Stimulated activated CD8-positive, alpha-beta memory T cell treated with anti-CD3 and anti-CD28 coated beads, Interleukin-7, amount 100 ng/mL, for 1 hour (primary cell): ENCODE measurements at places on chromosomes 3 and 15.

- no peak for DNase-seq
These were observed 333.0 kb upstream of the SEMA6D start for GRCh38 chr15:47384341-47384740.

DNA sequence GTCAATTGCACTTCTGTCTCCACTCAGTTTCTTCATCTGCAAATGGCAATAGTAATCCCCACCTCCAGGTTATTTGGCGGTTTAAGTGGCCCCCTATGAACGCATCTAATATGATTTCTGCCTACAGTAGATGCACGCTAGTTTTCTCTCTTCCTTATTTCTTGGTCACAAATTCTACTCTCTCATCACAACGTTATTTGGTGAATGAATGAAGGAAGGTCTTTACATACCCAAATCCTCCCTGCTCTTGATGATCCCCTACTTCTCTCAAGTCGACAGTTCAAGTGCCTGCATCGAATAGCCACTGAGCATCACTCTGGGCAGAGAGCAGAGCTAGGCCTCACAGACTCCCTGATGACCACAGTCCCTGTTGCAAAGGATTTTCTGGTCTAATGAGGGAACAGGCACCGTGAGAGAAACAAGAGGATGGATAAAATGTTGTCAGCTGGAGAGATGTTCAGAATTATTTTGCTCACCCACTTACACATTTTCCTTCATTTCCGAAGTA, 181.2 kb upstream of the SMAD3 start:
- DNase-seq, result no peak

DNA sequence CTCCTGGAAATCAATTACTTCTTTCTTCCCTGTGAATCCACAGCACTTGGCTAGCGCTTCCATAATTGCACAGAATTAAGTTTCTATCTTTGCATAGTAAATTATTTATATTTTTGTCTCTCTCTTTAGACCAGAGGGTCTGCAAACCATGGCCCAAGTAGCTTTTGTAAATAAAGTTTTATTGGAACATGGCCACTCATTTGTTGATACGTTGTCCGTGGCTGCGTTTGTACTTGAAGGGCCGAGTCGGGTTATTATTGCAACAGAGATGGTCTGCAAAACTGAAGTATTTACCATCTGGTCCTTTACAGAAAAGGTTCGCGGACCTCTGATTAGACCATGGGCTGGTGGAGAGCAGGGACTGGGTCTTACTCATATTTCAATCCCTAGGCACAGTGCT, 102.5 kb downstream of the RPLP1 start:
- no peak for DNase-seq

- no peak for DNase-seq
These were observed 72.1 kb downstream of the FOXP1 start for GRCh38 chr3:71511446-71511845.

- DNase-seq, result no peak
These were observed 1.5 kb upstream of the FBXO22 start for GRCh38 chr15:75902129-75902557.

DNA sequence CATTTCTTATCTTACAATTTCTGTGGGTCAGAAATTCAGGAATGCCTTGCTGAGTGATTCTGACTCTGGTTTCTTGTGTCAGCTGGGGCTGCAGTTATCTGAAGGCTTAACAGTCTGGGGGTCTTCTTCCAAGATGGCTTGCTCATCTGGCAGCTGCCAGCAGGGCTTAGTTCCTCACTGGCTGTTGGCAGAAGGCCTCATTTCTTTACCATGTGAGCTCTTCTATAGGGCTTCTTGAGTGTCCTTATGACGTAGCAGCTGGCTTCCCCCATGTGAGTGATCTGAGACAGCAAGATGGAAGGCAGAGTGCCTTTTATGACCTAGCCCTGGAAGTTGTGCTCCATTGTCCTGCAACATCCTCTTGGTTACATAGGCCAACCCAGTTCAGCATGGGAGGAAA, 82.0 kb upstream of the PDZRN3 start:
- DNase-seq, result no peak

- DNase-seq, result no peak
These were observed 936 bp downstream of the KIF7 start for GRCh38 chr15:89654301-89654761.

DNA sequence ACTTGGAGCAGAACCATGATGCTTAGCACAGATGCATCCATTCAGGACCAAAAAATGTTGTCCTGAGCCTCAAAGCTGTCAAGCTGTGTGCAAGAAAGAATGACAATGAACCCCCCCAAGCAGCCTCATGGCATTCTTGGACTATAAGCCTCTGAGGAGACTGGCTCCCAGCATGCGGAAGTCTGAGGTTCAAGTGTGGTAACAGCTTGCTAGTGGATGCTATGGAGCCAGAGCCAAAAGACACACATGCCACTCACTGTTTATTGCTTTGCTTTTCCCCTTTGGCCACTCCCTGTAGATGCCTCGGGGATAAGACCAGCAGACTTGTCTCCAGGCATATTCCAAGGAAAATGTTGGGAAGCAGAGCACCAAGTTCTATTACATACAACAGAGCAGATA, 38.2 kb upstream of the SNRK start:
- no peak for DNase-seq

DNA sequence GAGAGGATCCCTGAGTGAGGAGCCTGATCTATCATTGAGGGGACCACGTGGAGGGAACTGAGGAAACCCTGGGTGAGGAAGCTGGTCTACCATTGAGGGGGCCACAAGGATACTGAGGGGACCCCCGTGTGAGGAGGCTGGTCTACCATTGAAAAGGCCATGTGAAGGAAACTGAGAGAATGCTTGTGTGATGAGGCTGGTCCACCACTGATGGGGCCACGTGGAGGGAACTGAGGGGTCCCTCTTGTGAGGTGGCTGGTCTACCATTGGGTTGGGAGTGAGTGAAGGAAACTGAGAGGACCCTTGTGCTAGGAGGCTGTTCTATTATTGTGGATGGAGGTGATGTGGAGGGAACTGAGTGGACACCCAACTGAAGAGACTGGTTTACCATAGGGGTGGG, 161.3 kb downstream of the FBLN2 start:
- no peak for DNase-seq

DNA sequence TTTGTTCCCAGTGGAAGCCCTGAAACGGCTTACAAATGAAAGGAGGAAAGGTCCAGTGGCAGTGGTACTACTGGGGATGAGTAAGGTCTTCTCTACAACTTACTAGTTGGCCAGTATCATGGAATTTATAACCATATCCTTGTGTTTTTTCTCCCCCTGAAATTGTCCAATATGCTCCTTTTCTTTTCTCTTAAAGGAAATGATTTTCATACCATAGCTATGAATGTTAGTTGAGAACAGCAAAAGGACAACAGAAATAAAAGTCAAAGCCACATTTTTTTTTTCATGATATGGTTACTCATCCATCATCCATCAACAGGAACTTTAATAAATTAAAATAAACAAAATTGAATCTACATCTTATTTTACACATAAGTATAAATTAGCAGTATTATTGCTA, 450.4 kb downstream of the MFSD1 start:
- DNase-seq, result no peak

- no peak for DNase-seq
These were observed 18.4 kb downstream of the SRGAP3 start for GRCh38 chr3:9231006-9231405.

DNA sequence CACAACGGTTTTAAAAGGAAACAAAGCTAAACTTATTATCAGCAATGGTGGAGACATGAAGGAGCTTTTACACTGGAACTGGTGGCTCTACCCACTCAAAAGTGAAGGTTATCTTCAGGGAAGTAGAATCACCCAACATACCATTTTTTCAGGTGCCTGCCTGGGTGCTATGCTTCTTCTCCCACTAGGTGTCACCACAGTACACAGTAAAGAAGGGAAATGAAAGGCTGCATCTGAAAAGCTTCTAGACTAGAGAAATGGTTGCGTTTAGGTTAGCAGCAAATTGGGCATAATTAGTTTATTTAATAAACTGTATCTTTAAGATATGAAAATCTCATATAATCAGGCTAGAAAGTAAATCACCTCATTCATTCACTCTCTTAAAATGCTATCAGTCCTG, 47.0 kb upstream of the SELENOK start:
- DNase-seq, result no peak

GRCh38 chr15:90058308-90058707, 44.0 kb downstream of the IDH2 start:
- DNase-seq, result no peak

GRCh38 chr3:194989241-194989640, 281.7 kb downstream of the XXYLT1 start:
- no peak for DNase-seq

DNA sequence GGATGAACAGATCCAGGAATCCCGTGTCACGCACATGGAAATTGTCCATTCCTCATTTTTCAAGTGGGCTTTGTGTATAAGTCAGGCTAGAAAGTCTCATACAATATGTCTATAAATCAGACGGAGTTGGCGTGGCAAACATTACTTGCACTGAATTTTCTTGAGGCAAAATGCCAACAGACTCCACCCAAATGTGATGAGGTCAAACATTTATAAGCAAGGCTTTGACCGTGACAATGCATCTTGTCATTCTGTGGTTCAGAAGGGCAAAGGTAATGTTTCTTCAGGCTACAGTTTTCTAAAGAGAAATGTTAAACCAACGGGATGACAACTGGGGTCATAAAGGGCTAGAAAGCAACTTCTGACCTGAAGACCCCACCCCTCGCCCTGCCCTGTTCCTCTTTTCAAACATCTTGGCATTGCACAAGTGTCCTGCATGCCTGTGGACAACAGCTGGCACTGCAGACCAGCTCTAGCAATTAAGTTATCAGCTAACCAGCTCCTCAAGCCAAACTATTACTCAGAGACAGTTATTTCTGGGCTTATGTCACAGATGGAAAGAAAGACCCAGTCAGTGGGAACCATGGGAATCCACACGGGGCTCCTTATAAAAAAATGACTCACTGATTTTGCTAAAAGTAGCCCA, 36.5 kb upstream of the SPTBN5 start:
- DNase-seq, result no peak

DNA sequence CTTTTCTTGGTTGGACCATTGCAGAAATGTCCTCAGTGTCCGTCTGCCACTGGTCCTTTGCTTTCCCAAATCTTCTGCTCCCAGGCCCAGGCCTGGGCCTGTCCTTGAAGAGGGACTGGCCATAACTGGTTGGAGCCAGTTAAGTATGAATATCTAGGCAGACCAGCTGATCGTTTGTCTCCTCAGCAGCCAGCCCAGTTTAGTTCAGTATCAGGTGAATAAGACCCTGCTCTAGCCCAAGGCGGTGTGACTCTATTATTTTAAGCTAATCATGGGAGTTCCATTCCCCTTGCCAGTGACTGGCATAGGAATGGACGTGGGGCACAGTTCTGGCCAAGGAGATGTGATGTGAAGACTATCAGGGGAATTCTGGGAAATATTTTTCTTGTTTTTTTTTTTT, 73.9 kb upstream of the RASGRF1 start:
- no peak for DNase-seq

GRCh38 chr3:134374105-134374790, at the start of gene AMOTL2:
TSS of gene AMOTL2 (minus strand) at chr3:134374447. CDS start at chr3:134371433, 3,014 bp downstream.
- no peak for DNase-seq

GRCh38 chr3:20194793-20195460, 8.9 kb upstream of the SGO1 start:
- no peak for DNase-seq

DNA sequence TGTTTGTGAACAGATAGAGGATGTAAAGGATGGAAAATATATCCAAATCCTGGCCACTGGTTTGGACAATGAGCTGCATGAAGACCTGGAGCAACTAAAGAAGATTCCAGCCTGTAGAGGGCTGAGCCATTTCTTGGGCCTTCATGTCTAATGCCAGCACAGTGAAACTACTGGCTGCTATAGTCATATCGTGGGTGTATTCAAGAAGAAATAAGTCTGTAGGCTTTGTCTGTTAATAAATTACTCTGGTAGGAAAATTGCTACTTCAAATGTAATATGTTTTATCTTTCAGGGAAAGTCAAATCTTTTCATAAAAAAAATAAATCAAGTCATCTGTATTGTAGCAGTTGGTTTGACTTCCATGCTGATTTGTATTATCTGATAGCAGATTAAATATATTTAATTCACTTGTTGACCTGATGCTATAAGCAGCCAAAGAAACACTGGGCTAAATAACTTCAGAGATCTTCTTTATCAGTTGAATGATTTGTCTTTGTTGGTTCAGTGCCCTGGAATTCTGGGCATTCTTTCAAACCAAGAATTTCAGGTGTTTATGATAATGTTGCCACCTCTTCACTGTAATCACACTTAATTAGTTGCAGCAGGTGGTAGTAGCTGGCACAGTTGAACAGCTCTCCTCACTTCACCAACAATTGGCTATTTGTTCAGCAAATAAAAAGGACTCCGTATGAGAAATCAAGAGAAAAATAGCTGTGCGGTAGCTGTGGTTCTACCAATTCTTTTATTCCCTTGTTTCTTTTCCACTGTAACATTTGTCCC, 1109.5 kb downstream of the NSUN3 start:
- DNase-seq, result no peak

DNA sequence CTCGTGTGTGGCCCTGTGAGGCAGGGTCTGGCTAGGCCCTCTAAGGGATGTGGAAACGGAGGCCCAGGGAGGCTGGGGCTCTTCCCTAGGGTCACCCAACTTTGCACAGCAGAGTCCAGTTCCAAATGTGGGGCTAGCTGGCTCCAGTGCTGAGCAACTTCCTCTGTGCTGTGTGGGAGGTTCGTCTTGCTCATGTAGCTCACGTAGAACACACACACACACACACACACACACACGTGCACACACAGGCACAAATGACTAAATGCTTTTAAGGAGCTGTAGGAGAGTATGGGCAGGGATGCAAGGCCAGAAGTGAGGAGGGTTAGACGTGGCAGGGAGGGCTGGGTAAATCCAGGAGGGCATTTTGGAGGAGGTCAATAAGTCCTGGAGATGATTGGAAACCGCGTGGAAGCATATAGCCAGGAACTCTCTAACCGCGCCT, 213.8 kb downstream of the RPLP1 start:
- DNase-seq, result no peak

DNA sequence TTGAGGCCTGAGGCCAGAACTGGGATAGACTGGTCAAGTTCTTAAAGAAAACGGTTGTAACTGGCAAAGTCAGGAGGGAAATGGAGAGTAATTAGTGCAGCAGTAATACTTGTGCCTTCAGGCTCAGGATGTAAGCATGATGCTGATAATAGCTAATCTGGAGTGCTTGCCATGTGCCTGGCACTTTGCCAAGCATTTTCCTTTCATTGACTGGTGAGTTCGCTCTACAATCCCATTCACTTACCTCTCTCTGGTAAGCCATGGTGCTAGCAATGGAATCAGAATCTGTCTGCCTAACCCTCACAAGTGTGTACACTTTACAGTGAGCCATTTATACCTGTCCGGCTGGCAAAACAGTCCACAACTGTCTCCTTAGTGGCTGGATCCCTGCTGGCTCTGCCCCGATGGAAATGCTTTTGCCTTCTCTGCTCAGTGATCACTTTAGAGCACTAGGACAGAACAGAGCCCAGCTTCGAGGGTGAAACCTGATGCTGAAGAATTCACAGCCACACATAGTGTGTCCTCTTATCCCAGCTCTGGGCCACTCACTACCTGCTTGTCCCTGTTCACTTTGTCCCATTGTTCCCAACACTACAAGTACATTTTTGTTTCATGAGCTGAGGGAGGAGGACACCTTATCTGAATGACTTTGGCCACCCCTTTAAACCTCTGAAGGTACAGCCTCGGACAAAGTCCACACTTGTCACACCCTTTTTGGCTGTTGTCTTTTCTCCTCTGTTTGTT, 10.3 kb downstream of the CHP1 start:
- no peak for DNase-seq
